ENCODE measurements at places on chromosomes 6 and 20.

DNA sequence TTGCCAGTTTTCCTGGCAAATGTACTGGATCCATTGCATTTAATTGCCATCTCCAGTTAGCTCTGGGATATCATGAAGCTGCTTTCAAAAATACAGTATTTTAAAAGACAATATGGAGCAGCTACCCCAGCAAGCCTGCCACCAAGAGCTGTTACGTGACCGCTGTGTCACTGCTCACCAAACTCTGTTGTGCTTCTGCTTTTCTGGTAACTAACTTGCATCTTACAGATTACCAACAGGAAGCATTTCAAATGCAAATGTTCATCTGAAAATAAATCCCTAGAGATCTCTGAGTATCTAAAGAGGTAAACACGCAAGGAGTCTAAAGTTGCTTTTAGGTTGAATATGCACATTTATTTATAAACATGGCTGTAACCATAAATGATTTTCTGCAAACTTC is 1008.3 kb downstream of the KIF16B start:
- no peak for DNase-seq

DNA sequence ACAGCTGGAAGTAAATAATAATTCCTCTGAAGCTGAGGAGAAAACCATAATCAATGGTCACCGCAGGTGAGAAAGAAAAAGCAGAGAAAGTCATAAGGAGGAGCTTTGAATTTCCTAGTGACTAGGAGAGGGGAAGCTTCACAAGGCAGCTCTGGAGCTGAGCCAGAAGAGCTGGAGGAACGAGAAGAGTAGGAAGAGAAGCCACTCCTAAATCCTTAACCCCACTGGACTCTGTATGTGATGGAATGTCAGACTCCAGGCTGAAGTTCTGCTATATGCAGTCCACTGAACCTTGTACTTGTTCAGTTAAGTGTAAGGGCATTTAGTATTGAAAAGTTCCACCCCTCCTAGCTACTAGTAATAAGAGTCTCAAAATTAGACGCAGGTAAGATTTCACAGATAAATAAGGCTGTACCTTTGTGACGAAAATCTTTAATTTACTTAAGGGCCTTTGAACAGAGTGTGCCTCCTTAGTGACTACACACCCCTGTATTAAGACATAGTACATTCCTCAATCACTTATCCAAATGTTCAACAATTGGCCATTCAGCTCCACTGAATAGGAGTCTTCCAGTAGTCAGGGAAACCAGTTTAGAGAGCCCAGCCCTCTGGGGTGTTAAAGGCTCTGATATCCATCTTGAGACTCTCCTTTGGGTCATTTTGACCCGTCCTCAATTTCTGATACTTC is 71.4 kb upstream of the UFL1 start:
- no peak for DNase-seq

- no peak for DNase-seq
These were observed 363.9 kb downstream of the UTRN start for GRCh38 chr6:144649085-144649484.

- DNase-seq: no peak
These were observed 26.1 kb downstream of the HLA-F start for GRCh38 chr6:29749308-29749662.

DNA sequence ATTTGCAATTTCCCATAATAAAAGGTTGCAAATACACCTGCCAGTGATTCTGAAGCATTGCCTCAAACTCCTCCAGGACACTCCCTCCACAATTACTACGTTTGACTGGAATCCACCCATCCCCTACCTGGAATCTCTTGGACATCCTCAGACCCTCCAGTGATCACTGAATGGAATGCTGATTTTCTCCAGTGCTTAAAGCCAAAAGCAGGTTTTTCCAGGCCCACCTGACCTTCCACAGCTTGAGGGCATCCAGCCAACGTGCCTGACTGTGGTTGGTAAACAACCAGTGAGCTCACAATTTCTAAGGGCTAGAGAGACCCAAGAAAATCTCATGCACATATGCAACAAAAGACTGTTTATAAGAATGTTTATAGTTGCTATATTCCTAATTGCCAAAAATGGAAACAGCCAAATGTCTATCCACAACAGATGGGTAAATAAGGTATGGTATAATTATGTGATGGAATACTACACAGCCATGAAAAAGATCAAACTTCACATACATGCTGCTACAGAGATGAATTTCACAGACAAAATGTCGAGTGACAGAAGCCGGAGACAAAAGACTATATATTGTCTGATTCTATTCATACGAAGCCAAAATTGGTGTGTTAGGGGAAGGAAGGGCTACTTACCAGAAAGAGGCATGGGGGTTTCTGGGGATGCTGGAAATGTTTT is 147.1 kb upstream of the RREB1 start:
- DNase-seq: no peak

- DNase-seq: no peak
These were observed 26.8 kb upstream of the SCAF8 start for GRCh38 chr6:154706389-154706788.

DNA sequence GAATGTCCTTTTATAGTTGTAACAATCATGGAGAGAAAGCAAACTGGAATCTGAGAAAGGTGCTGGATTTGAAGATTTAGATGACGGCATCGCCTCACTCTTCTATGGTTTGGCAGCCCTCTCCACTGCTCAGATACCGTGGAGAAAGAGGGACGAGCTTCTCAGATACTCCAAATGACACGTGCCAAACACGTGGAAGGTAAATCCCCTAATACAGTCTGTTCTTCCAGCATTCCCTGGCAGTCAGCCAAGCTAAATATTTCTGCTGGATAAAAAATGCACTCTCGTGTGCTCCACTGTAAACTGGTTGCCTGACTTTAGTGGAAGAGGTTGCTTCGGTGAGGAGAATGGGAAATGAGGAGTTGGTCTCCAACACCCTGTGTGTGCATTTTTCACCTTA is 16.7 kb upstream of the PRDM1 start:
- DNase-seq: no peak

- no peak for DNase-seq
These were observed 38.8 kb upstream of the NR2E1 start for GRCh38 chr6:108127056-108127455.

- DNase-seq: no peak
These were observed 171.1 kb downstream of the ADAT2 start for GRCh38 chr6:143279385-143279784.

DNA sequence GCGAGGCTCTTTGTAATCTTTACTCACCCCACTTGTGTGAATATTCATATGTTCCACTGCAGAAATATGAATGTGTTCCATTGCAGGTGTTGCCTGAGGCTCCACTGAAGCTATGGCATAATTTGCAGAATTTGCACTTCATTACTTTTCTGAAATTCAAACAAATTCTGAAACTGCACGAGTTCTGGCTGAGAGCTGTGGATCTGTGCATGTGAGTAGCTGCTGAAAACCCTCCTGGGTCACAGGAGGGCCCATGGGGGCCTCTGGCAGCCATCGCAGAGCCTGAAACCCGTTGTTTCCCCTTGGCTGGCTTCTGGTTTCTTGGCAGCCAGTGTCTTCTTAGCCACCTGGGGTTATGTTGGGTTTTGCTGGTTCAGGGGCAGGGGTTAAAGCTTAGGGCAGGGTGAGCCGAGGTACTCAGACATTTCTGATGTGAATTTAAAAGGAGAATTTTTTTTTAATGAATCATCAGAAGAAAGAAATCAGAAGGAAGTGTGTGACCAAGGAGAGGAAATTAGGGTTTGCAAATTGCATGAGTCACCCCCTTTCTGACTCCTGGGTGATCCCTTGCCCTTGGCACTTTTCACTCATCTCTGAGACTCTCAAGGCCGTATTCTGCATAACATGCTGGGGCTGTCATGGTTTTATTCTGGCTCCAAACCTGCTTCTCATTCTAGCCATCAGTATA is 40.6 kb downstream of the TOX2 start:
- DNase-seq: peak; percentile 30

DNA sequence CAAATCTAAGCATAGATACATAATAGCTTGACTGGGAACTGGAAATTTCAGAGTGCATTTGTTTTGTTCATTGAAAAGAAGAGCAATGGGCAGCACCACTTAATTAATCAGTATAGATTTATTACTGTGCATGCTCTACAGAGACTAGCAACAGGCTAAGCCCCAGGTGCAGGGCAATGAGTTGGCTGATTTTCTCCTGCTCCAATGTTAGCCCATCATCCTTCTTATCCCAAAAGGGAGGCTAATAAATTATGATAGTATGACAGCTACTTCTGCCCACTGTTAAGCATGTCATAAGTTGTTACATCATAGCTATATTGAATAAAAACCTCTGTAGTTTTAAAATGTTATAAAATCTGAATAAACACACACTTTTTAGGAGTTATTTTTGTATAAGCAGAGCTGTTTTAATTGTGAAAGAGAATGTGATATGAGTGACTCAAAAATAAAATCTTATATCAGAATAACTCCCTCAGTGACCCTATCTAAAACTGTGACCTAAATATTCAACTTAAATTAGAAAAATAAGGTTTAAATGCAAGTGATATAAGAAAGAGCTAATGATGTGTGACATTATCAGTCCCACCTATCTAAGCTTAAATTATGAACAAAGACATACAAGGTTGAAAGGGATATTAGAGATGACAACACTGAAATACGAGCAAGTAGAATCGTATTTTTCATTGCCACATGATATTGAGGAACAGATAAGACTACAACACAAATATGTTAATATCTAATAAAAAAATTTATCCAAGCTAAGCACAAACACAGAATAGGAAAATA is 967.3 kb upstream of the ADGRB3 start:
- no peak for DNase-seq

DNA sequence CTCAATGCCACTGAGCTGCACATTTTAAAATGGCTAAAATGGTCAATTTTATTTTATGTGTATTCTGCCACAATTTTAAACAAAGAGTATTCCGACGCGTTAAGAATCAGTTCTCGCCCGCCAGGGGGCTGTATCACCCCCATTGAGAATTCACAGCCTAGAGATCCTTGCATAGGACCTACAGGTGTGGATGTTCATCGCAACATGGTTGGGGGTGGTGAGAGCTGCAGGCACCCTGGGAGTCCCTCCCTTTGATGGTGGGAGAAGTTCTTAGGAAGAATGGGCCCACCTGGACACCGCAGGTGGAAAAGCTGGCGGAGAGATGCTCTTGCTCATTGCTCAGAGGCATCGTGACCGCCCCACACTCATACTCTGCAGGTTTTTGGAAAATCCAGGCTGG is 63.5 kb downstream of the SLC2A10 start:
- no peak for DNase-seq

DNA sequence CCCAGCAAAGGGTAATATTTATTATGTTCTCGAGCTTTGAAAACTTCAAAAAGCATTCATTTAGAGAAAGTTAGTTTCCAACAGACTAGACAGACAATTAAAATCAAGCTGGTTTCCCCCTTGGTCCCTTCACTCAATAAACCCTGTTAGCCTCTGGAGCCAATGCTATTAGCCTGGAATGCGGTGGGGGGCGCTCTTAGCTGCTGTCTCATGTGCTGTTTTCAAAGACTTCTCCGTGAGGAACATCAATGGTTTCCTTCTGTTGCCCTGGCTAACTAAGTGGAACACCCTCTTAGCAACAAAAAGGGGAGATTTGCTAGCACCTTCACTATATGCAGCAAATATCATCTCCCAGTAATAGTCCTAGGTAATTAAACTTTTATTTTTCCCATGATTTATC is 86.4 kb downstream of the LY86 start:
- no peak for DNase-seq

DNA sequence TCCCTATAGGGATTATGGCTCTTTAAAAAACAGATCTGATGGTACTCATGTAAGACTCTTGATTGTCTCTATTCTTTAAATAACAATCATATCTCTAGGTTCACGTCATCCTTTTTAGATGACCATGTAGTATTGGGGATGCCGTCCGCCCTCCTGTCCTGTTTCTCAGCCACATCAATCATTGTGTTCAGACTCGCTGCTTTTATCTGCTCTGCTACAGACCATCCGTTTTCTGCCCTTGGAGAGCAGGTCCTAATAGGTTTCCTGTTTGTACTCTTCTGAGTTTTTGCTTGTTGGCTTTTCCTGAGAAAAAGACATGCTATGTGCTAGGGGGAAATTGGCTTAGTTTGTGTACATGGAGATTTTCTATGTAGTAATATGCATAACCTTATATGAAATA is 76.8 kb downstream of the SASH1 start:
- DNase-seq: no peak

- no peak for DNase-seq
These were observed 18.5 kb upstream of the ISM1 start for GRCh38 chr20:13202565-13202964.

DNA sequence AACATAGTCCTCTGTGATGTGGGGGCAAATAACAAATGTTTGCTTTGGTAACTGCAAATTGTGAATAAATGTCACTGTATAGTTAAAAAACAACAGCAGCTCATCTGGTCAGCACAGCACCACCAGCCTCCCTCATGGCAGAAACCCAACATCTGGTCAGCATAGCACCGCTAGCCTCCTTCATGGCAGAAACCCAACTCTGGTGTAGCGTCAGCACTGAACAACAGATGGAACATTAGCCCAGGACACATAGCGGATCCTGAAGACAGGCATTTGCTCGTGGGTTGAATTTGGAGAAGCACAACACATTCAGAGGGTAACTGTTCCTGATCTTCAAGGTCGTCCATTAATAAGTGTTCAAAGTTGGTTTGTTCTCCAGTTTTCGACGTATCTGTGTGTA is 265.9 kb downstream of the DLL1 start:
- DNase-seq: no peak

GRCh38 chr20:63033794-63034709 is 27.3 kb upstream of the BHLHE23 start:
- no peak for DNase-seq

- no peak for DNase-seq
These were observed 2.6 kb upstream of the IYD start for GRCh38 chr6:150366118-150366778.

DNA sequence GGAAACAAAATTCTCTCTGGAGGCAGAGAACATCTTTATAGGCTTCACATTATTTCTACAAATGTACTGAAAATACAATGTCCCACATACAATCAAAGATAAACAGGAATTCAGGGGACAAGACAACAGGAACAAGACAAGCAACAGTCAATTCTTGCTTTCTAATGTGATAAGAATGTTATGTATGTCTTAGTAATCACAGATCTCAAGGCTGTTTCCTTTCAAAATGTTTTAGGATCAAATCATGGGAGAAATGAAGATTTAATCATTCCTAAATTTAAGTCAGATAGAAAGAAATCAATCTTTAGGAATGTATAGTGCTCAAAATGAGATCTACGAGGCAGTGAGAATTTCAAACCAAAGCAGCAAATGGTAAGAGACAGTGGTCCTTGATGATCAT is 32.1 kb downstream of the NEDD9 start:
- no peak for DNase-seq

DNA sequence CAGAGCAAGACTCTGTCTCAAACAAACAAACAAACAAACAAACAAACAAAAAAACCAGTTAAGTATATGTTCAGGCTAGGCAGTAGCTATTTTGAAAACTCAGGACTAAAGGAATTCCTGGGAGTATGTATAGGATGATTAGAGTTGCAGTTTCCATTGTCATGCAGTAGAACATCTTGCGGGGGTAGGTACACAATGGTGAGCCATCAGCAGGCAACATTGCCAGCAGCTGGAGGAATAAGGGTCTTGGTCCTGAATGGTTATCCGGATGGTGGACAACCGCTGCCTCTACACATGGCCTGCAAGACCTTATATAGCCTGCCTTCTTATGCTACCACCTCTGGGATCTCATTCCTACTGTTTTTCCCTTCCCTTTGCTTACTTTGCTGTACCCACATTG is 297.5 kb downstream of the SOX4 start:
- DNase-seq: no peak

All from stimulated activated CD8-positive, alpha-beta memory T cell treated with anti-CD3 and anti-CD28 coated beads, Interleukin-15, amount 100 ng/mL, for 4 hours (primary cell).